NB4 (cell line): ENCODE measurements at places on chromosomes 11 and 22.

DNA sequence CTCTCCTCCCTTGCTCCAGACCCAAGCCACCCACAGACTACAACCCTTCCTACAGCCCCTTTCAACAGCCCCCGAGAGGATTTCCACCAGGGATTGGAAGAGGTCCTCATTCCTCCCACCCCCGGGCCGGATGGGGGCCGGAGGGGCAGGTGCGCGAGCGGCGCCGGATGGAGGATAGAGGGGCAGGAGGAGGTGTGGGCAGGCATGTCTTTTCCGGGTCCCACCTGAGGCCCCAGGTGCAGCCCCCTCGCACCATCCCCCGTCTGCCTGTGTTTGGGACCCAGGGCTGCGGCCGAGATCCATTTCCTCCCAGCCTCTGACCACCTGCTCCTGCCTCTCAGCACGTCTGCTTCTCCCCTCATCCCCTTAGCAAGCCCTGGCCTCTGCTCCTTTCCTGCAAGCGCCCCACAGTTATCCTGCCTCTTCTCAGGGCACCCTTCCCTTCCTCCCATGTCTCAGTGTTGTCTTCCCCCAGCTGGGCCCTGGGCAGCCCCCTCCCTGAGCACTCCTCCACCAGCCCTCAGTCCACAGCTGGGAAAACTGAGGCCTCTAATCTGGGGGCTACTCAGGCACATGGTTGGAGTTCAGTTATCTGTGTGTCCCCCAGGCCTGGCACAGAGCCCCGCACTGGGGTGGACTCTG lies 19.3 kb upstream of the CBX7 start:
- no peak for DNase-seq

DNA sequence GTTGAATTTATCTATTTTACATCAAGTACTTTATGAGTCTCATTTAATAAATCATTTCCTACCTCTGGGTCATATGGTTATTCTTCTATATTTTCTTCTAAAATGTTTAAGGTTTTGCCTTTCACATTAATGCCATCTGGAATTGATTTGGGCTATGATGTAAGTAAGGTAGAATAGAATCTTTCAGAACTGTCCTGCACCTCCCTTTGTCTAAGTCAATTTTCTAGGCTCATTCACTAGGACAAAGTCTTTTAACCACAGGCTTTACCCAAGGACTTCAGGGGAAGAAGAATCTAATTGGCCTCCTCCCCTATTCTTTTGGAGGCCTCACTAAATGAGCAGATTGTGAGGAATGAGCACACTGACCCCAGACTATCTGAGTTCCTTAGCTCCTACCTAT lies 146.0 kb downstream of the BBOX1 start:
- no peak for DNase-seq

DNA sequence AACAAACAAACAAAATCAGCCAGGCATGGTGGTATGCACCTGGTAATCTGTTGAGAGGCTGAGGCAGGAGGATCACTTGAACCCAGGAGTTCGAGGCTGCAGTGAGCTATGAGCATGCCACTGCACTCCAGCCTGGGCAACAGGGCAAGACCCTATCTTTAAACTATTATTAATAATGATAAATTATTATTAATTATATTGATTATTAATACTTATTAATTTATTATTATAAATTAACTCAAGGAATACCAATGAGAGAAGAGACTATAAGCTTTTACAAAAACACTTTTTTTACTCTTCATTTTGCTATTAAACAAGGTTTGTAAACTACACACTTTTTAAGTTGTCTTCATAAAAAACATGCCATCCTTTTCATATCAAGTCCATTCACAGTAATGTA lies 97.7 kb upstream of the APOA1 start:
- DNase-seq = no peak

- peak; percentile 59 for DNase-seq
These were observed at the start of gene DNAJB13 for GRCh38 chr11:73950869-73951710. Gene DNAJB13 (plus strand): TSS chr11:73951026. CDS start chr11:73951070, 44 bp downstream.

DNA sequence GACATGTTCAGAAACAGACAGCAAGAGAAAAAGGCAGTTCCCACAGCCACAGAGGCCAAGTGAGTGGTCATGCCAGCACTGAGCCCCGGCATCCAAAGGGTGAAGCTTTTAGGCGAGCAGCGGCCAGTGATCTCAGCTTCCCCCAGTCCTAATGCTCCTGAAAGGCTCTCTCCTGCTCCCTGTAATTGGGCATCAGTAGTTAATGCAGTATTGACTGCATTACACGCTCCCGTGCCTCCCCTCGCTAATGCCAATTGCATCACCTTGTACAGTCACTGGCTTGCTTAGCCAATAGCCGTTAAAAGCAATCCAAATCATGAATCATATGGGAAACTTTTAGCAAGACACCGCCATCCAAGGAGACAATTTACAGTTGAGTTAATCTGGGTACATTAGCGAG lies 4.9 kb downstream of the LMO1 start:
- peak; percentile 55 for DNase-seq

- no peak for DNase-seq
These were observed 45.8 kb upstream of the SLN start for GRCh38 chr11:107757661-107758060.

GRCh38 chr22:47196881-47197772 lies 434.7 kb downstream of the TBC1D22A start:
- no peak for DNase-seq

- no peak for DNase-seq
These were observed 6.4 kb downstream of the ATG16L2 start for GRCh38 chr11:72820439-72821139.

- peak; percentile 80 for DNase-seq
These were observed 1.3 kb upstream of the ZNF70 start for GRCh38 chr22:23752090-23752691.

GRCh38 chr11:128305588-128305987 lies 281.8 kb downstream of the ETS1 start:
- DNase-seq = no peak

GRCh38 chr22:20771918-20772625 lies 1.8 kb upstream of the SERPIND1 start:
- DNase-seq = no peak

GRCh38 chr11:70531281-70532065 lies 133.1 kb downstream of the CTTN start:
- no peak for DNase-seq

DNA sequence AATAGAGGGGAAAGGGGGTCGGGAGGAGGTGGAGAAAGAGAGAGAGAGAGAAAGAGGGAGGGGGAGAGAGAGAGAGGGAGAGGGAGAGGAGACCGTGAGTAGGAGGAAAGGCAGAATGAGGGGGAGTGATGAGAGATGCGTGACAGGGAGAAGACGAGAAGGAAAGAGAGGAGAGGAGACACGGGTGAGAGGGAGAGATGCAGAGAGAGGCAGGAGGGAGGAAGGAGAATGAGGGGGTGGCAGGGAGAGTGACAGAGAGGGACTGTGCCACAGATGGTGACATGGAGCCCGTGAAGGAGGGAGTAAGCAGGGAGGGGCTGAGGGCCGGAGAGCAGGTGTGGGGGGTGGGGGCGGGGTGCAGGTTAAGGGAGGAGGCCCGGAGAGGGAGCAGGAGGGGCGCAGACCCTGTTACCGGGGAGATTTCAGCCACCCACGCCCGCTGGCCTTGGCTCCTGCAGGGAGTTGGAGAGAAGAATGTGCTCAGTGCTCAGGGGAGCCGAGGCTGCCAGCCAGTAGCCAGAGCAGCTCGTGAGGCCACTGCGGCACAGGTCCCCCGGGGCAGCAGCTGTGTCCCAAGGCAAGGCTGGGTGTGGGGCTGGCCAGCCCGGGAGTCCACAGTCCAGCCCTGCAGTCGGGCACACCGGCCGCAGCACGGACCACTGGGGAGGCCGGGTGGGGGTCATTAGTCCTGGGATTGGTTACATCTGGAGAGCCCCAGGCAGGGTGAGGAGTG lies at the start of gene SSTR3:
Gene SSTR3, minus strand, starts transcription at position 304 of the 733 bp plus-strand sequence. CDS start 4,674 bp downstream, outside the sequence.
- DNase-seq = no peak

GRCh38 chr22:49087716-49088601 lies 739.7 kb downstream of the BRD1 start:
- no peak for DNase-seq

DNA sequence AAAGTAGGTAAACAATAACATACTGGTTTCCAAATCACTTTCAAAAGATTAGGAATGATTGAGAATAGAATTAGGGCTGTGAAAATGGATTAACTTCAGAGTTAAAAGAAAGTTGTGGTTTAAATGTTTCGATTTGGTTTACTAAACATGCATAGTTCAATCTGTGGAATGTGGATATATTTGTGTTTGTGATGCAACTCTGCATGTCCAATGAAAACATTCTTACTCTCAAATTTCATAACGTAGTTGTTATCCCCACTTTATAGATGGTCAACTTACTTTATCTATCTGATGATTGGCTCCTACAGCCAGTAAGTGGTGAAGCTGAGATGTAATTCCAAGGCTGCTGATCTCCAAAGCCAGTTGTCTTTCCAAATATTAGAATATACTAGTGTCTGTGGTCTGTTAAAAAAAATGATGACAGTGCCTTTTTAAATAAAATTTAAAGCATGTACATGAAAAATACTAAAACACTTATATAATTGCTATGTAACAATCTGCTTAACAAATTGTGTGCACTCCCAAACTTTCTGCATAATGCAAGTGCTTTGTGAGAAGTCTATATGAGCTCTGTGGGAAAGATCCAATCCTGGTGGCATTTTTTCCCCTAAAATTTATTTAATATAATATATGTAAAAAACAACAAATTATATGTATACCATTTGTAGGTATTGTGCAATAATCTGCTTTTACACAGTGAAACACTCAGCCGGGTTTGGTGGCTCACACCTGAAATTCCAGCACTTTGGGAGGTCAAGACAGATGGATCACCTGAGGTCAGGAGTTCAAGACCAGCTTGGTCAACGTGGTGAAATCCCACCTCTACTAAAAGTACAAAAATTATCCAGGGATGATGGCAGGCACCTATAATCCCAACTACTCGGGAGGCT lies 9.7 kb upstream of the SIK3 start:
- DNase-seq = no peak
